ENCODE measurements at places on chromosomes 16 and 17. TPM values are rescaled to one million over a fixed set of nuclear protein-coding genes. Genes with fewer than 3 reads are reported as not detected.

The MRPL12 gene
- total RNA-seq: 17.1 TPM

The SHISA6 gene
- 0.52 TPM for total RNA-seq

The CACNG4 gene
- not detected for total RNA-seq

The CEP295NL gene
- 3.1 TPM for total RNA-seq

The EVI2A gene
- not detected for total RNA-seq

The ZC3H7A gene
- 49.5 TPM for total RNA-seq

The CPNE7 gene
- total RNA-seq: 2.1 TPM

The RNF227 gene
- total RNA-seq: 3.0 TPM

The AMZ2 gene
- 28.3 TPM for total RNA-seq

The NHLRC4 gene
- not detected for total RNA-seq

The CTF1 gene
- 2.0 TPM for total RNA-seq

The MYLK3 gene
- 0.26 TPM for total RNA-seq

Data from body of pancreas (tissue), 4 donors.